ENCODE measurements at places on chromosomes 13 and 19.

GRCh38 chr13:46181840-46182490, at the start of gene LCP1:
Gene LCP1, minus strand, starts transcription at chr13:46182177. Its CDS starts 22,515 bp downstream, at chr13:46159662.
- DNase-seq = peak; percentile 62

DNA sequence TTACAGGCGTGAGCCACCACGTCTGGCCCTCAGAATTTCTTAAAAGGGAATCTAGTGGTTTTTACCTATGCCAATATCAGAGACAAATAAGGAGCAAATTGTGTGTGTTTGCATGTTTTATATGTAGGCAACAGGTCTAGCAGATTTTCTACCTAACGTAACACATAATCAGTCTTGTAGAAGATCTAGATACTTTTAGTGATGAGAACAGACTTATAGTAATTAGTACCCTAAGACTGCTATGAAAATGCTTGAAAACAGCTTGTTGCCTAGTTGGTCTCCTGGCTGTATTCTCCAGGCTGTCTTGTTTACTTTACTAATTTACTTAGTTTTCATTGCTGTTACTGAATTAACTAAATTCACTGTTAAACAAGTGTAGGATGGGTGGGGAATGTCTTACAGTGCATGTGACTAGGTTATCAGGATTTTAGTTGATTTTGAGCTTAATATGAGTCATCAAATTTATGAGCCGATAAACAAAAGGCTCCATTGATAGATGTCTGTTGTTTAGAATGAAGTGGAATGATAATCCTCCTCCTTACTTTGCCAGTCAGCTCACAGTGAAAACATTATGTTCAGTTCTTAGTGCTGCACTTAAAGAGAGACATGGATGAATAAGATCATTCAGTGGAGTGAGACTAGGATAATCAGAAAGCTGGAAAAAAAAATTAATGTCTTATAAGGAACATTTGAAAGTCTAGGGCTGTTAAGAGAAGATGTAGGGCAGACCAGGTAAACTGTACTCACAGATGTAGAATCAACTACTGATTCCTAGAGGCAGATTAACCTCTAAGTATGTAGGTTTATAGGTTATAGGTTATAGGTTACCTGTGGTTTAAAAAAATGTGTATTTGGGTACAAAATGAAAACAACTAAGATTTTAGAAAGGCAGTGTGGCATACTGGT, 22.4 kb downstream of the GTF2F2 start:
- peak; percentile 86 for DNase-seq

GRCh38 chr13:111037927-111038326, 77.2 kb upstream of the ARHGEF7 start:
- no peak for DNase-seq

DNA sequence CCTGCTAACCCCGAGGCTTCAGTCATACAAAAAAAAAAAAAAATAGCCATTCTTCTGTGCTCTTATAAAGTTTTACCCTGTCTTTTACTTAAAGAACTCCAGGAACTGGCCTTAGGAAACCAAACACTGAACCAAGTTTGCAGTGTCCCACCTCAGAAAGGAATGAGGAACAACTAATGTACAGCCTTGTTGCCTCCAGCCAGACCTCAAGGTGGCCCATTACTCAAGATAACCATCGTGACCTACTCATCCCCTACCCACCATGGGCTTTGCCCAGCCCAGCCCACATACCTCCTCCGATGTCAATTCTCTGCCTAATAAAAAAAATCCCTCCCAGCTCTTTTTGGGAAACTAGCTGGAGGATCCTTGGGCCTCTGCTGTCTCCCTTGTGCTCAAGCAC, 133.2 kb downstream of the STARD13 start:
- peak; percentile 55 for DNase-seq

DNA sequence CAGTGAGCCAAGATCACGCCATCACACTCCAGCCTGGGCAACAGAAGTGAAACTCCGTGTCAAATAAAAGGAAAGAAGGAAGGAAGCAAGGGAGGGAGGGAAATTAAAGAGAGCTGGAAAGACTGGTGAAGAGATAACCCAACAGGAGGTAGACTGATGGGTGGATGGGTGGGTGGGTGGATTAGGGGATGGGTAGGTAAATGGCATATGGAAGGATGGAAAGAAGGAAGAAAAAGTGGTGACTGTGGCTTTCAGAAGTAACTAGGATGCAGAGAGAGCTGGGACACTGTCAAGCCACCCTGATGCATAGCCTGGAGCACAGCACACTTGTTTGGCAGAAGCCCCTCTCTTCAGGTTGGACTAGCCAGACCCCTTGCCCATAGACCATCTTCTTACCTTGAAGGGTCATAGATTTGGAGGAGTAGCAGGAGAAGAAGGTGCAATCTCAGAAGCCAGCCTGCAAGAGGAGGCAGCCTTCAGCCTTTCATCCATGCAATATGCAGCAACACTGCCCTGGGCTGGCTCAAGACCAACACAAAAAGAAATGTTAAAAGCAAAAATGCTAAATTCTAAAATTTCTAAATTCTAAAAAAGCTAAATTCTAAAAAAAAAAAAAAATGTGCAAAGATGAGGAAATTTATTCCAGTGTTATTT, 5.1 kb downstream of the IQCN start:
- DNase-seq = no peak

DNA sequence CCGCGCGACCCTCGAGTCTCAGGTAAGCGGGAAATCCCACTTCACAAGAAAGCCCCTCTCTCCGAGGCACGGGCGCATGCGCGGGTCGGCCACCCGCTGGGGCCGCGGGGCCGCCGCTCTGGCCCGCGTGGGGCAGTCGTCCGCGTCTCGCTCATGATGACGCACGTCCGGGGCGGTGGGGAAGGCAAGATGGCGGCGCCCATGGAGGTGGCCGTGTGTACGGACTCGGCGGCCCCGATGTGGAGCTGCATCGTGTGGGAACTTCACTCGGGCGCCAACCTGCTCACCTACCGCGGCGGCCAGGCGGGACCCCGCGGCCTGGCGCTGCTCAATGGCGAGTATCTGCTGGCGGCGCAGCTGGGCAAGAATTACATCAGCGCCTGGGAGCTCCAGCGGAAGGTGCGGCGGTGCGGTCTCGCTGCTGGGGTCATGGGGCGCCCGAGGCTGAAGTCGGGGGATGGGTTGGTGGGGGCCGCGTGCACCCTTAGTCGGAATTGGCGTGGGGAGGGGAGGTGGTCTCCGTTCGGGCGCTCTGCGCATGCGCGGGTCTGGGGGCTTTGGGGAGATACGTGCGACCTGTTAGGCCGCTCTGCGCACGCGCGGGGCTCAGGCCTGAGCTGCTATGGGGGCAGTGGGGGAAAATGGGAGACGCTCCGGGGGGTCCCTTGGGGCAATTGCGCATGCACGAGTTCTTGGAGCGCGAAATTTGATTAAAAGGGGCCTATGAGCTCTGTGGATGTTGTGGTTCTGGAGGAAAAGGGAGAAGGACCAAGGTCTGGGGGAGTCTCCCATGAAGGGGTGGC, at the start of gene WDR18:
WDR18 (plus strand) TSS at position 181 of the 803 bp plus-strand sequence; CDS start at position 190, 9 bp downstream.
- peak; percentile 57 for DNase-seq

- DNase-seq = no peak
Observed at GRCh38 chr19:3420909-3421619, 54.7 kb downstream of the NFIC start.

DNA sequence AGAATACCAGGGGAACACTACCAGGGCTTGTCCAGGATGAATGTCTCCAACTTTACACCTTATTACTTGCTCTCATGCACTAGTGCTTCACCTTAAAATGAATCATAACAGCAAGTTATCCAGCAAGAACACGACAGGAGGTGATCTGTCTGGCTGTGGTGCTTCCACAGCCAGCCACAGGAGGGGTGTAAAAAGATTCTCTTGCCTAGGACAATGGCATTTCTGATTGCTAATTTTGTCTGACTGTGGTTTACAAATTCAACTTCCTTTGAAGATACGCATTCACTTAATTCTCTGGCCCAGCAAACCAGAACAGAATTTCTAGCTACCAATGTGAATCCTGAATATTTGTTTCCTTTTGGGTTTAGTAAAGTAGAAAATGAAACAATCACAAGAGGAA, 23.1 kb upstream of the COG3 start:
- DNase-seq = no peak

- DNase-seq = peak; percentile 81
Observed at GRCh38 chr19:2059422-2060201, 8.6 kb upstream of the MKNK2 start.

DNA sequence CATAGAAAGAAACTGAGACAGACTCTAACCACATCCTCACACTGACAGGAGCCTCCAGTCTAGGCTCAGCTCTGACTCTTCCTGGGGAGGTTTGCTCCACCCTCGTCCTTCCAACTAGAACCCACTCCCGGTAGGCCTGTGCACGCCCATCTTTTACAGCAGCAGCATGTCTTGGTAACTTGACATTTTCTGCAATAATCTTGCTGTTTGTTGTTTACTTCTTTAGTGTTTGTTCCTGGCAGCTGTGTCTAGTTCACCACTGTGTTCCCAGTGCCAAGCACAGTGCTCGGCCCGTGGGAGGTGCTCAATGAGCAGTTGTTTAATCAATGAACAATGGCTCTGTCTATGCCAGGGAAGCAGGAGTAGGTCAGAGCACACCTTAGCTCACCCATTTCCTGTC, 23.1 kb upstream of the ZNF729 start:
- no peak for DNase-seq

- DNase-seq = peak; percentile 90
Observed at GRCh38 chr19:38649305-38650171, 2.1 kb downstream of the ACTN4 start.

DNA sequence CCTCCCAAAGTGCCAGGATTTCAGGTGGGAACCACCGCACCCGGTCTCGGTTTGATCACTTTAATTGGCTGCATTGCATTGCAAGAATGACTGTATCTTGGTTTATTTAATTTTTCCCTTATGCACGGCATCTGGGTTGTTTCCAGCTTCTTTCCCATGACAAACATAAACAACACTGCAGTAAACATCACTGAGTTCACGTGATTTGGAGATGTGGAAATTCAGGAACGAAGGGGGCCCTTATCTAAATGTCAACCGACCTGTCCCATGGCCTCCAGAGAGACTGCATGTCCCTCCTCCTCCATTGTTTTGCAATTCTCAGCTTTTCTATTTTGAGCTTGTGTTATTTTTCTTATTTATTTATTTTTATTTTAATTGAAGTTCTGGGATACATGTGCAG, 14.4 kb upstream of the SULT2B1 start:
- DNase-seq = no peak

DNA sequence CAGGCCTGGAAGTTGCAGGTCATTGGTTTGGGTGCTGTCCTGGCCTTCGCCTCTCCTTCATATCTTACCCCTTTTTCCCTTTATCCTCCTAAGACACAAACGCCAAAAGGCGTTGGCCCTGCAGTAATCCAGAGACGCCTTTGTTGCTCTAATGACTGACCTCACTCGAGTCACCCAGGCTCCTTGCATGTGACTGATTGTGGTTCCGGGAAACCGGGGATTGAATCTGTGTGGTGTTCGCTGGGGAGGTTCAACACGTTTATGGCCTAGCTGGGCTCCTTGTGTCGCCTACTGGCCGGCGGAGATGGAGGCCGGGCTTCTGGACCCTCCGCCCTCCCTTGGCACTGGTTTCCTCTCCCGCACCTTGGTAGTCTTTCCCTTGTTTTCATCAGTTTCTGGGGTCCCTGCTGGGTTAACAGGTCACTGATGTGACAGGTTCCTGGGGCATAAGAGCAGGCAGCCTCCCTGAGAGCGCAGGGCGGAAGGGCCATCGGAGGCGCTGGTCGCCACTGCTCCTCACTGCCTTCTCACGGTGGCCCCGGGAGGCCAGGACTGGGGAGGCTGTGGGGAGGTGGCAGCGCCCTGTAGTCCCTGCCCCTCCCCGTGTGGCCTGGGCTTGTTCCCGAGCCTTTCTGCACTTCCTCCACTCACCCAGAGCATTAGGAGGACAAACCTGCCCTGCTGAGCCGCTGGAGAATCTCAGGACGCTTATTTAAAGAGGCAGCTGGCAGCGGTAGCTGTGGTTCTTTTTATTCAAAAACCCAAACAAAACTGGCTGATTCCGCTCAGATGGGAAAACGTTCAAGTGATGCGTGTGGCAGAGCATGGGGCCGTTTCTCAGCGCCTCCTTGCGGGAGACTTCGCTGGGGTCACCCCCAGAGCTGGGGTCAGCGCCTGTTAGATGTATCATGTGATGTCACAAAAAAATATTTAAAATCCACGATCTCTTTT, 18.1 kb upstream of the NDUFS7 start:
- DNase-seq = no peak

DNA sequence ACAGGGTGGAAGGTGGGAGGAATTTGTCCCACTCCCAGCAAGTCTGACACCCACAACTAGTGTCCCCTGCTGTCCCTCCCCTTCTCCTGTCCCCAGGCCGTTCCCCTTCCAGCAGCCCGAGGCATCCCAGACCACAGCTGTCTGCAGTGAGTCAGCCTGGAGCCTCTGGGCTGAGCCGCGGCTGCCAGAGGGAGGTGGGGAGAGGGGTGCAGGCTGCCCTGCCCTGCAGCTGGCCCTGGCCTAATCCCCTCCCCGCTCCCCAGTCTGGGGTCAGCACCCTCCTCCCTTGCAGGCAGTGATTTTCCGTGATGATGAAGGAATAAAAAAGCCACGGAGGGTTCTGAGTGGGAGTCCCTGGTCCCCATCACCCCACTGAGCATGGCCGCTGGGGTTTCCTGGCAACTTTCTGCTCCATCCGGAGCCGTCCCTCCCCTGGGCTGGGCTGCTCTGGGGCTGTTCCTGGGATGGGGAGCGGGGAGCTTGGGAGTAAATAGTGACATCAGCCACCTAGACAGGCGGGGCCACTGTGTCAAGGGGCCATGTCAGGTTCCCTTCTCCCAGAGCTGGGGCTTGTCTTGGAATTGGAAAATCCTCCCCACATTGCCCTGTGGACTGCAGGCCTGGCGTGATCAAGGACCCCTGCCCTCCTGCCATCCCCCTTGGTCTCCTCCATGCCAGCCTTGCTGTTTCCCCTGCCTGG, 16.8 kb downstream of the SPC24 start:
- DNase-seq = peak; percentile 87

GRCh38 chr19:45474606-45475521, 7.1 kb downstream of the FOSB start:
- no peak for DNase-seq

DNA sequence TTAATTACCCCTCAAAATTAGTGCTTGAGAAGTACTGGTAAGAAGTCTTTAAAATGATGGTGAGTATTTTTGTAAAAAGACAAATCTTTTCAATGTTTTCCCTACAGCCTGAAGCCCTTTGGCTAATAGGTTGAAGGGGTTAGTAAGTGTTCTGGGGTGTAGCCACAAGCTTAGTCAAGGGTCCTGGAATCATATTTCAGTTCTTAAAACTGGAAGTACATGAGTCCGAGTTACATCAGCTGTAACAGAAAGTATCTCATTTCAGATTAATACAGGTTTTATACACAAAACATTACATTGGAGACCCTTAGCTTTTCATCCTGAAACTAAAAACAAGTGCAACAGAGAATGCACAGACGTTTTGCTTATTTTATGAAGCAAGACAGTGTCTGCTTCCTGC, 52.7 kb upstream of the TEX29 start:
- no peak for DNase-seq

- no peak for DNase-seq
Observed at GRCh38 chr19:1998712-1999708, 16.5 kb downstream of the BTBD2 start.

DNA sequence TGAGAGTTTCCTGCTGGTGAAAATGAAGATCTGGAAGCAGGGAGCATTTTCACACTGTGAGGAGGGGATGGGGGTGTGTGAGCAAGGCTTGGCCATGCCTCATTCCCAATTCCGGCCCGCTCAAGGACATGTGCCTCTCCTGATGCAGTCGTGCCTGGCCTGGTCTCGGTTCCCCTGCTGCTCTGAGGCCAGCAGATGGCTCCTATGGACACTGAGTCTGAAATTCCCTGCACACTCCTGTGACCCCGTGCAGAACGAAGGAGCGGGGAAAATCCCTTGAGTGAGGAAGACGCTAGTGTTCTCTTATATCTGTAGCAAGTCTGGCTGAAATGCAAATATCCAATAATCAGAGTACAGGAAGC, 363 bp upstream of the ZNF763 start:
- no peak for DNase-seq
